ENCODE measurements at places on chromosomes 4 and X. TPM values are rescaled to one million over a fixed set of nuclear protein-coding genes. Genes with fewer than 3 reads are reported as not detected.

DNA sequence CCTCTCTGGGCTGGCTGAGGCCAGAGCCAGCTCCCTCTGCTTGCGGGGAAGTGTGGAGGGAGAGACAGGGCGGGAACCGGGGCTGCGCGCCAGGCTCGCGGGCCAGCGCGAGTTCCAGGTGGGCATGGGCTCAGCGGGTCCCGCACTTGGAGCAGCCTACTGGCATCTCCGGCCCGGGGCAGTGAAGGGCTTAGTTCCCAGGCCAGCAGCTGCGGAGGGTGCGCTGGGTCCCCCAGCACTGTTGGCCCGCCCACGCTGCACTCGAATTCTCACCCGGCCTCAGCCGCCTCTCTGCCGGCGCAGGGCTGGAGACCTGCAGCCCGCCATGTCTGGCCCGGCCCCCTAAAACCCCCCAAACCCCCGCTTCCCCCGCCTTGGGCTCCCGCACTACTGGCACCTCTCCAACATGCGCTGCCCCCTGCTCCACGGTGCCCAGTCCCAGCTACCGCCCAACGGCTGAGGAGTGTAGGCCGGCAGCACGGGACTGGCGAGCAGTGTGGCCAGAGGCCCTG is 33.8 kb upstream of the FAT4 start:
- no peak for DNase-seq

DNA sequence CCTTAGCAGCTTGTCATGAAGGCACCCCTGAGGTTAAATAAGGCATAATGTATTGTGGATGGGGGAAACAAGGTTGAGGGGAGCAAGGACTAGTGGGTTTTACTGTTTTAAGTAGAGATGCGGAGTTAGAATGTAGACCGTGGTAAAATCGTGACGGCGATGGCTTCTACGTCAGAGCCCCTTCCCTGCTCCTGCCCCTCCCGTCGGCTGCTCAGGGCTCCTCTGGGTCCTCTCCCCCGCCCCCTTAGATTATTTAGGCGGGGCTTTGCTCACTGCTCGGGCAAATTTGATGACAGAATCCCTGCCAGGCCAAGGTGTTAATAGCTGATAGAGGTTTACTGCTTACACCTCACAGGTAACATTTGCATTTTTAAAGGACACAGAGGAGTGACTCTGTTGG is 2.3 kb downstream of the FRMPD3 start:
- DNase-seq = no peak

GRCh38 chr4:68401231-68401630 is 46.0 kb upstream of the TMPRSS11E start:
- no peak for DNase-seq

Gene VCX3A
- not detected for total RNA-seq

Gene TMPRSS11D
- not detected for total RNA-seq
